Mammary epithelial cell (primary cell): ENCODE measurements at places on chromosomes 2 and 18. TPM values are rescaled to one million over a fixed set of nuclear protein-coding genes. Genes with fewer than 3 reads are reported as not detected.

NEB gene
- total RNA-seq = under 0.01 TPM

GATA6 gene
- total RNA-seq = 1.0 TPM

LRP1B gene
- 5.0 TPM for total RNA-seq

PLCL1 gene
- total RNA-seq = not detected in 2 replicates

PRSS56 gene
- total RNA-seq = not detected
